A172 (cell line): ENCODE measurements at places on chromosomes 4 and X.

- no peak for DNase-seq
These were observed 106.6 kb upstream of the NAP1L5 start for GRCh38 chr4:88804234-88804633.

- DNase-seq, result no peak
These were observed 199.3 kb upstream of the GRID2 start for GRCh38 chr4:92104506-92104905.

- DNase-seq, result peak; percentile 42
These were observed 39.7 kb downstream of the SMIM20 start for GRCh38 chr4:25953740-25954139.

- no peak for DNase-seq
These were observed 1116.0 kb upstream of the TENM3 start for GRCh38 chr4:181127171-181127570.

DNA sequence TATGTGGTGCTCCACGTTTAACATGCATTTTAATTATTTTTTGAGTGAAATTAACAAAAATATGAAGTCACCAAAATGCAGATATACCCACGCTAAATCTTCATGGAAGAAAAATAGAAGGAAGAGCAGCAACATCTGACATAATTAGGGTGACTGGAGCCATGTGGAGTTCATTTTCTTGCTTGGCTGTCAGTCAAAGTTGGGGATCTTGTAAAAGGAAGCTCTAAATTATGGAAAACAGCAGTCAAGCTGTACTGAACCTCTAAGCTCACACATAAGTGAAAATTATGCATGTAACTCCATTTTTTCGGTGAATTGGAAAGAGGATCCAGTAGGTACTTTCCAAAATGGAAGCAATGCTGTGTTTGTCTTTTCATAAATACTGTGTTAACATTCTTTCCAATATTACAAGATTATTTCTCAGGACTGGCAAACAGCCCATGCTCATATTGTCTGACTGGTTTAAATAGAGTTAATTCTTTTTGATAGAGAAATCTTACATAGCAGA, 9.7 kb upstream of the PDGFC start:
- DNase-seq, result no peak

- DNase-seq, result peak; percentile 8
These were observed 628 bp downstream of the SCLT1 start for GRCh38 chr4:129092631-129093190.

GRCh38 chrX:7711167-7711566, 131.8 kb upstream of the VCX start:
- no peak for DNase-seq

DNA sequence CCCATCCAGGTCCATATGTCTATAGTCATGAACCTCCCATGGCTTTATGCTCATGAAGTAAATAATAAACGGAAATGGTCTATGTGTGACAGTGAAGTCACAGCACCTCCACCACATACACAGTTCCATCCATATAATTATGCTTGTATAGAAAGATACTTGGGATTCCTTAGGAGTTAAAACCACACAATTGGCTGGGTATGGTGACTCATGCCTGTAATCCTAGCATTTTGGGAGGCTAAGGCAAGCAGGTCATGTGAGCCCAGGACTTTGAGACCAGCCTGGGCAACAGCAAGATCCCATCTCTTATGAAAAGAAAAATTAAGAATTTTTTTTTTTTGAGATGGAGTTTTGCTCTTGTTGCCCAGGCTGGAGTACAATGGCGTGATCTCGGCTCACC, 55.6 kb upstream of the RBM47 start:
- DNase-seq, result peak; percentile 73

DNA sequence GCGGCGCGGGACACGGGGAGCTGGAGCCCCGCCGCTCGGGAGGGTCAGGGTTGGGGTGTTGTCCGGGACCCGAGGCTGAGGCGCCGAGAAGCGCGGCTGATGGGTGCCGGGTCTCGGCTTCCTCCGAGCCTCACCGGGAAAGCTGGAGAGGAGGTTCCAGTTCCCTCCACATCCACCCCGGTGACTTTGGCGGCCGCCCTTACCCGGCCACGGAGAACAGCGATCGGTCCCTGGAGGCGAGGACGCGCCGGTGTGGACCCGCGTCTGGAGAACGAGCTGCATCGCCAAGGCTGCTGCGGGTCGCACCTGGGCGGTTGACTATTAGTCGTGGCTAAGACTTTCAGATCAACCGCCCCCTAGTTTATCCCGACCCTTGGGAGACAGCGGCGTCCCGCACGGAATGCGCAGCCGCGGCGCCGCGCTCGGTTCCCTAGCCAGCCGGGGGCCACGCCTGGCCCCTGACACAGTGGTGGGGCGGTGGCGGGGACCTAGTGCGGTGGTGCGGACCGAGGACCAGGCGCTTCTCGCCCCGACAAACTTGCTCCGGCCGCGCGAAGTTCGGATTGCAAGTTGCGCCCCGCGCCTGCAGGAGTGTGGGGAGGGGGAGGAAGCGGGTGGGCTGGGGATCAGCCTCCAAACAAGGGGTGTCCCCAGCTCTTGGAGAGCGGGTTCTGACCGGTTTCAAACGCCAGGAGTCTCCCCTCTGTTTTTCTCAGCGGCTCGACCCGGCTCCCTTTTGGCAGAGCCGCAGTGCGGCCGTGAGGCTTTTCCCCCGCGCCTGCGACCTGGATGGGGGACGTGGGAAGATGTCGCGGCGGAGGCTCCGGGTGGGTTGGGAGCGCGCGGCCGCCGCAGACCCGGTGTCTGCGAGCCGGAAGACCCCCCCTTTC, 568 bp downstream of the FHDC1 start:
- peak; percentile 10 for DNase-seq

DNA sequence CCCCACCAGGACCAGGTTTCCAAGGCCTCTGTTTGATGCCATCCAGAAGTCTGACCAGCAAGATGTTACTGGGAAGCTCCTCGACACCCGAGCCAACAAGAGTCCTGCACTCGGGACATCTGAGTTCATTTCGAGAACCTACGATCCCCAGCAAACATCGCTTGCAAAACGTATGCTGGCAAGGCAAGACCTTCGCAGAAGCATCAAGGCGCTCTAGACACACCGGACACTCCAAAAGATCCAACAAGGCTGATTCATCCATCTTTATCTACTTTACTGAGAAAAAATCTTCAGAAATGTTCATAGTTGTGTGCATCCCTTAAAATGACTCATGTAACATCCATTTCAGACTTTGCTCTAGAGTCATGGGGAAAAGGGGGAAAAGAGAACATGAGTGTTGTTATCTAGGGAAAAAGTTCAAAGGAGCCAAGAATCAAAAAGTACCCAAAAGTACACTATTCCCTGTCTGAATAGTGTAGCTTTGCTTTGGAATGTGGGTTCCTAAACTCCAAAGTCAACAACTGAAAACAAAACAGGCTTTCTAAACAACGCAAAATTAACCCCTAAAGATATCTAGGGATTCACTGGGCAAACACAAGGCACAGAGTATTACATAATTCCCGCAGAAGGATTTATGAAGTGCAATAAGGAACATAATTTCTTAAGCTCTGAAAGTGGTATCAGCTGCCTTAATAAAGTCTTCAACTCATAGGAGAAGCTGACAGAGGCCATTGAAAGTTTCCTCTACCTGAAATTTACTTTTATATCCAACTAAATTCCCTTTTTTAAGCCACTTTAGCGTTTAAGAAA, 1.6 kb downstream of the SH3RF1 start:
- DNase-seq, result peak; percentile 70

GRCh38 chr4:121070696-121071639, 1.4 kb downstream of the NDNF start:
- DNase-seq, result no peak

DNA sequence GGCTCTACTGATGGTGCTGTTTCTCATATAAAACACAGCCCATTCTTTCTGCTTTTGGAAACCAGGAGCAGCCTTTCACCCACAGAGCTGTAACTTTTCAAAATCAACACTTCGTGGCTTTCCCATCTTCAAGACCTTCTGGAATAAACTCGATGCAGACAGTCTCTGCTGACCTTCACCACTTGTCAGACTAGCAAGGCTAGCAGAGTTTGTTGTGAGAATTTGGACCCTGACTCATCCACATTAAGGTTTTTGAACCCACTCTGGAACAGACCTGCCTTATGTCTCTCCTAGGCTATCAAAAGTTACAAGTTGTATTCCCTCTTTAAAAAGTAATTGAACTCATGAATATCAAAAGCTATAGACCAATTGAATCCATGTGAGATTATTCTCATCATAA, 88.6 kb downstream of the MAML3 start:
- no peak for DNase-seq

GRCh38 chrX:45986081-45986480, 559.1 kb downstream of the ZNF674 start:
- DNase-seq, result no peak

- no peak for DNase-seq
These were observed 8.5 kb upstream of the GPR50 start for GRCh38 chrX:151167791-151168345.

DNA sequence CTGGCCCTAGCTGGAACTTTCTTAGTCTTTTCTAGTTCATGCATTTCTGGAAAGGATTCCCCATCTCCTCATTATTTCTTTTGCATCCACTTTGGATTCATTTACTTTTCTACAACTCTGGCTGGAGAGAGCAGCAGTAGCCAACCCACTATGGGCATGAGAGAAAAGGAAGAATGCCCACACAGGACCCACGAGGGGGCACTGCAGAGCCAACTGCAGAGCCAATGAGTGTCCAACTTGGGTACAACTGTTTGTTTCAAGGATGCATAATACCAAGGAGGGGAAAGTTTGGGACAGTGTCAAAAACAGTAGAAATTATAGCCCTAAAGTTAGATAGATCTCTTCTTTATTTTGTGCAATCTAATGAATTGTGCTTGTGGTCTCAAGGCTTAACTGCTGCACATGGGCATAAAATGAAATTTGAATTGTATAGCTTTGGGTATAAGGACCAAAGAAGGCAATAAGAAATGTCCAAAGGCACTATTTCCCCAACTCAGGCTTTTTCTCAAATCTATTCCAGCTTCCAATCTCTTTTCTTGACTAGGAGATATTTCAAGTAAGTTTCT, 230.6 kb downstream of the NSUN7 start:
- DNase-seq, result no peak

- DNase-seq, result no peak
These were observed 689 bp downstream of the NR0B1 start for GRCh38 chrX:30308263-30309138.

GRCh38 chr4:2042947-2043395, 16.2 kb upstream of the NAT8L start:
- DNase-seq, result no peak

GRCh38 chrX:2507904-2508627, 7.3 kb upstream of the DHRSX start:
- no peak for DNase-seq

- peak; percentile 85 for DNase-seq
These were observed 150.4 kb downstream of the MGST2 start for GRCh38 chr4:139815778-139816601.

DNA sequence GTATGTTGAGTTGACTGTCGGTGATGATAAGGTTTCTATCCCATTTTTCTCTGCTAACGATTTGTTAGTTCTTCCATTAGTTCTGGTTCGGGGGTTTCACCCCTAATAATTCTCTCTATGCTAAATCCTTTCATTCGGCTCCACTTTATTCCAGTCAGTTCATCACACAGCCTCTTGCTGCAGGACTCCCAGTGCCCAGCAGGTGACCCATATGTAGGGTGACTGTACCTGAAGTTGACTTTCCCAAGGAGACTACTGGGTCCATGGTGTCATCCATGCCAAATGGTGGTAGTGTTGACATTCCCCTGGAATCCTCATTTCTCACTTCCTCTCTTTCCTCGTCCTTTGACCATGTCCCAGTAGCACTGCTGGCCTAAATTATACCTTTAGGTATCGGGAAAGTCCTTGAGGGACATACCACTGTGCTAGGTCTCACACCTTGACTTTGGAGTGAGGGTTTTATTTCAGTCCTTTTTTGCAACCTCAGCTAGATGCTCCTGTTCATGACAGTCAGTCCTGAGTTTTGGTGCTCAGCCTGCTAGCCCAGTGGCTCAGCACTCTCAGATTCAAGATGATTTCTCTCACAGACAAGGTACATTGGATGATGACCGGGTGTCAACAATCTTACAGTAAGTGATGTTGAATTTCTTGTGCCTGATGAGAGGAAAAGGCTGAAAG, 105.1 kb upstream of the ARHGAP24 start:
- DNase-seq, result no peak

- no peak for DNase-seq
These were observed 14.3 kb downstream of the SLC10A6 start for GRCh38 chr4:86834901-86835300.

- DNase-seq, result no peak
These were observed 664 bp downstream of the MED12 start for GRCh38 chrX:71118985-71119535.
